ENCODE measurements at places on chromosomes 12 and 14. TPM values are rescaled to one million over a fixed set of nuclear protein-coding genes. Genes with fewer than 3 reads are reported as not detected.

ZNF891 gene
- 3.0 TPM for total RNA-seq

PRPH gene
- not detected for total RNA-seq

APOF gene
- total RNA-seq = not detected

RIPK3 gene
- total RNA-seq = 35.0 TPM

LMNTD1 gene
- not detected for total RNA-seq

FOXG1 gene
- not detected for total RNA-seq

TCL1B gene
- total RNA-seq = not detected

FOXM1 gene
- 81.1 TPM for total RNA-seq

PDZRN4 gene
- total RNA-seq = not detected

RARG gene
- total RNA-seq = 39.9 TPM

AREL1 gene
- total RNA-seq = 38.2 TPM

CMKLR1 gene
- not detected for total RNA-seq

BICDL1 gene
- total RNA-seq = 54.4 TPM

DAO gene
- total RNA-seq = not detected

MANSC4 gene
- total RNA-seq = not detected

CSRNP2 gene
- 17.5 TPM for total RNA-seq
